Right kidney (tissue), 9 donors: ENCODE measurements at places on chromosomes 3 and 15.

GRCh38 chr3:100002599-100003350 is 111.5 kb downstream of the FILIP1L start:
- peak; percentile 23 for DNase-seq

GRCh38 chr3:65955792-65956477 is 82.8 kb downstream of the MAGI1 start:
- DNase-seq: no peak

DNA sequence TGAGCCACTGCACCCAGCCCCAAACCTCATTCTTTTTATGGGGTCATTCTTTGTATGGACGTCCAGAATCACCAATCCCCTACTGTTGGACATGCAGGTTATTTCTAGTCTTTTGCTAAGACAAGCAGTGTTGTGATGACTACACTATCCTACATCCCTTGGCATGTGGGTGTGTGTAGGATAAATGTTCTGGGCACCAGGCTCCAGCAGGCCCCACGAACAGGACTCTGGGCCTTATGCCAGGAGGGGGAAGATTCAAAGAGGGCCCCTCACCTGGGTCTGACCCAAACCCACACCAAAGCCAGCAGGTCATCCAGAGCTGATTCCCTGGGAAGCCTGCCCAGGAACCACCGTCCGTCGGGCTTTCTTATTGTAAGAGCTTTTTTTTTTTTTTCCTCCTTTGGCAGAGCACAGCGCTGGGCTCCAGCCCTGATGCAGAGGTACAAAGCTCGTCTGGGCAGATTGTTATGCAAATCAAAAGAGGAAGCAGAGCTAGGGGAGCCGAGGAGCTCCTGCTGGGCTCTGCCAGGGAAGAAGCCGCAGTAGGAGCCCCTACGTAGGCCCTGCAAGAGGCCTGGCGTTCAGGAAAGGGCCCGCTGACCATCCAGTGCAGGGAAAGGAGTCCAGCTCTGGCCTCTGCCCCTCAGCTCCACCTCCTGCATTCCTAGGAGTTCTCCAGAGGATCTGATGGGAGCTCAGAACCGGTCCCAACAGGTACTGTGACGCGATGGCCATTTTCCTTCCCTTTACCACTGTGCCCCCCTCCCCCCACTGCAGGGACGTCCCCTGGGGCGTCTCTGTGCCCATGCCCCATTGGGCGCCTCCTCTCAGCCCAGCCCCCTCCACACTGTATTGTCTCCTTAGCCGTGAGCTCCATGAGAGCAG is 29.0 kb upstream of the FURIN start:
- peak; percentile 43 for DNase-seq

GRCh38 chr3:150583028-150583427 is 20.1 kb upstream of the SELENOT start:
- no peak for DNase-seq

- no peak for DNase-seq
Measured at GRCh38 chr15:60390871-60391501, 6.8 kb downstream of the ANXA2 start.

- DNase-seq: no peak
Measured at GRCh38 chr3:10510086-10510742, 4.8 kb upstream of the ATP2B2 start.

- DNase-seq: no peak
Measured at GRCh38 chr3:68290333-68290732, 635.9 kb upstream of the SUCLG2 start.

GRCh38 chr3:158098834-158099424 is 7.3 kb downstream of the SHOX2 start:
- no peak for DNase-seq
